ENCODE measurements at places on chromosomes 3 and 15. TPM values are rescaled to one million over a fixed set of nuclear protein-coding genes. Genes with fewer than 3 reads are reported as not detected.

The RAD18 gene
- 16.4 TPM for total RNA-seq

The BFSP2 gene
- total RNA-seq: not detected

The CHCHD6 gene
- 171 TPM for total RNA-seq

The CD86 gene
- not detected for total RNA-seq

The MASP1 gene
- not detected for total RNA-seq

The GPR27 gene
- total RNA-seq: 0.15 TPM

The ZKSCAN7 gene
- 3.4 TPM for total RNA-seq

The CCDC39 gene
- not detected for total RNA-seq

The ISLR2 gene
- total RNA-seq: not detected

The PLA2G4D gene
- total RNA-seq: not detected

The TRANK1 gene
- total RNA-seq: 5.0 TPM

The GPR15 gene
- total RNA-seq: not detected

The IGF2BP2 gene
- 57.4 TPM for total RNA-seq

The ATP10A gene
- total RNA-seq: 115 TPM

The MAP3K13 gene
- 20.6 TPM for total RNA-seq

The MESP2 gene
- total RNA-seq: not detected

Measured in melanocyte of skin (primary cell).